ENCODE measurements at places on chromosomes 6 and 20.

GRCh38 chr6:54085047-54085446, 26.2 kb upstream of the MLIP start:
- DNase-seq, result no peak

GRCh38 chr6:85810558-85810957, 167.9 kb upstream of the SYNCRIP start:
- no peak for DNase-seq

DNA sequence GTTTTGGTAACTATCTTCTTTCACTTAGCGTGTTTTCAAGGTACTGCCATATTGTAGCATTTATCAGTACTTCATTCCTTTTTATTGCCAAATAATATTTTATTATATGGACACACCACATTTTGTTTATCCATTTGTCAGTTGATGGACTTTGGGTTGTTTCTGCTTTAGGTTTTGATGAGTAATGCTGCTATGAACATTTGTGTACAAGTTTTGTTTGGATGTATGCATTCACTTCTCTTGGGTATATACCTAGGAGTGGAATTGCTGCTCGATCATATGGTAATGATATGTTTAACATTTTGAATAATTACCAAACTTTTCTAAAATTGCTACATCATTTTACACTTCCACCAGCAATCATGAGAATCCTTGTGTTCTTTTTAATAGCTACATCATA, 6.4 kb upstream of the SLC22A7 start:
- DNase-seq, result no peak

DNA sequence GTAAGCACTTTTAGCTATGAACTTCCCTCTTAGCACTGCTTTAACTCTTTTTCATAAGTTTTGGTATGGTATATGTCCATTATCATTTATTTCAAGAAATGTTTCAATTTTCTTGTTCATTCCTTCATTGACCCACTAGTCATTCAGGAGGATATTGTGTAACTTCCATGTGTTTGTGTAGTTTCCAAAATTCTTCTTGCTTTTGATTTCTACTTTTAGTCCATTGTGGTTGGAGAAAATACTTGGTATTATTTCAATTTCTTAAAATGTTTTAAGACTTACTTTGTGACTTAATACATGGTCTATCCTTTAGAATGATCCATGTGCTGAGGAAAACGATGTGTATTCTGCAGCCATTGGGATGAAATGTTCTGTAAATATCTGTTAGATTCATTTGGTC, 176.5 kb downstream of the CENPW start:
- no peak for DNase-seq

- DNase-seq, result no peak
Observed at GRCh38 chr6:168149015-168149414, 70.0 kb upstream of the FRMD1 start.

DNA sequence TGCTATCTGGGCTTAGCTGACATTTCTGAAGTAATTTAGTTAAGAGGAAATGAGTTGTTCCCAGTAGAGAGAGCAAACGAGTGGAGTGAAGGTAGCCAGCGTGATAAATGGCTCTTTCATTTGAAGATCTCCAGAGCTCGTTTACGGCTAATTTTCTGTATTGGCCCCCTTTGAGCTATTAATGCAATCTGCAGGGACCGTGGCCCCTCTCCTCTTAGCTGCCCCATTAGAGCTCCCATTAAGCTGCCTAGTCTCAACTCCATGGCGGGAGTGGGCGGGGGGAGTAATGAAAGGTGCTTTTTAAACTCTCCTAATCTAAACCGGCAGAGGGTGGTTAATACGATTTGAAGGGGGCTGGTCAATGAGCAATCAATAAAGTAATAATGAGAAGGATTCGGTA, 12.5 kb downstream of the TFAP2B start:
- DNase-seq, result no peak

- DNase-seq, result peak; percentile 64
Observed at GRCh38 chr6:17101422-17102257, at the start of gene STMND1. Gene STMND1 (plus strand): TSS chr6:17102050. CDS start chr6:17102258, 208 bp downstream.

- no peak for DNase-seq
Observed at GRCh38 chr20:11982289-11982954, 64.7 kb downstream of the BTBD3 start.

- DNase-seq, result no peak
Observed at GRCh38 chr6:84835340-84835739, 70.9 kb upstream of the TBX18 start.

GRCh38 chr6:50845499-50846143, 26.9 kb downstream of the TFAP2B start:
- no peak for DNase-seq

GRCh38 chr6:53896196-53896595, 101.4 kb downstream of the LRRC1 start:
- DNase-seq, result no peak

GRCh38 chr6:24441599-24441904, 38.8 kb downstream of the MRS2 start:
- no peak for DNase-seq

GRCh38 chr6:110048221-110048875, 70.2 kb downstream of the GPR6 start:
- no peak for DNase-seq

DNA sequence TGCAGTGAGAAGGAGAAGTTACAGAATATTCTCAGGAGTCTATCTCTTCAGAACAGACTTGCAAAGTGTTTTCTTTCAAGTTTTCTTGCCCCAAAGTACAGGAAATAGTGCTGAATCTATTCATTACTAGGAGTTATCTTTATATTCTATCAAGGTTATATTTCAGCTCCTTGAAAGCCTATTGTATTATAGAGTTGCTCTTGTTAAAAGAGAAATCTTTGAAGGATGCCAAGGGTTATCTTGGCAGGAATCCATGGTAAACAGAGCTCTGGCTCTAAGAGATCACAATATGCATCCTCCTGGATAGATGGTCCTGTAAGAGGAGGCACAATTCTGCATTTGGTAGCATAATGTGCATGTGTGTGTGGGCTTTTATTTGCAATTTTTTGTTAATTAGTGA, 21.2 kb upstream of the SNRPB2 start:
- DNase-seq, result no peak

- DNase-seq, result no peak
Observed at GRCh38 chr6:15288856-15289255, 43.0 kb downstream of the JARID2 start.

- DNase-seq, result no peak
Observed at GRCh38 chr20:2798095-2798805, 2.2 kb downstream of the CPXM1 start.

DNA sequence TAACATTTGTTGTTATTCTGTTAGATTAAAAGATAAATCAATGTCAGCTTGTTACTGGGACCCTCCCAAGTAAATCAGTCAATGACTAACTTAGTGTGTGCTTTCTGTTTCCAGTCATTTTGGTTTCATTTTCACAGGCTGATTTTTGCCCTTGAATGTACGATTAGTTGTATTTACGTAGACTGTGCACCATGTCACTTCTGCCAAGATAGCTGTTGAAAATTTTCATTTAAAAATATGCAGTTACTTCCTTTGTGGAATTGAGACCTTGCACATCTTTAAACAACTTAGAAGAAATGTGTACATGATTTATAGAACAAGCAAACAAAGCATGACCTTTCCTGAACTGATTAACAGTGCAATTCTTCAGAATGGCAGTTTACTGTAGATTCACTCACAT, 944.8 kb upstream of the CITED2 start:
- no peak for DNase-seq

DNA sequence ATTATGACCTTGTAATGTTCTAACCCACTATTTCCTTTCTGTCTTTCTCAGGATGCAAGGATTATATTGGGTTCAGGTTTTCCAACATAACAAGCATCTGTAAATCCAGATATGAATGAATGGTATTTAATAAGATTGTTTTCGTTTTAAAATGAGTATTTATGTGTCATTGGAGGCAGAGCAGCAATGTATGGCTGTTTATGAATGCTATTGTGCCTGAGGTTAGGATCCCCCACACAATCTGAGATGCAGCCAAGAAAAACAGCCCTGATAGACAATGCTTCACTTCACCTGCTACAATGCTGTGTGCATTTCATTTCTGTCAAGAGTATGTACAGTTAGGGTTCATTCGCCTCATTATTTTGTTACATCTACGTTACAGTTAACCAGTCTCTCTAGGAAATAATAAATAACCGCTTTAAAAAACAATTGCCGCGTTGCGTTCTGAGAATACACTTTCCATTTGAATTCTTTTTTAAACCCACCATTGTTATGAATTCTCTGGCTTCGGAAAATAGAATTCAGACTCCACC, 19.6 kb downstream of the TFAP2A start:
- no peak for DNase-seq

DNA sequence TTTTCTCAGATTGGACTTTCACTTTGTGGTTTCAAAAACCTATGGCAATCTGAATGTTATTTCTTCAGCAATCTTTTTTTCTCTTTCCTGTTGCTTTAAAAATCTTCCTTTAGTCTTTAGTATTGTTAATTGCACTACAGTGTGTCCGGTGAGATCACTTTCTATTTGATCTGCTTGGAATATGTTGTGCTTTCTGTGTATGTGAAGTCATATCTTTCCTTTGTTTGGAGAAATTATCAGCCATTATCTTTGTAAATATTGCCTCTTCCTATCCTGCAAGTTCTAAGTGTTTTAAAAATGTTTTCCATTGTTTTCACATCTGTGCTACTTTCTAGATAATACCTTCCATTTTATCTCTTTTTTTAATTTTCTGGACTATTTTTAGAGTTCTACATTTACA, 171.4 kb upstream of the PRSS16 start:
- no peak for DNase-seq

- no peak for DNase-seq
Observed at GRCh38 chr6:133504761-133505160, 263.6 kb downstream of the EYA4 start.

GRCh38 chr20:63323357-63323981, 30.5 kb downstream of the COL20A1 start:
- no peak for DNase-seq

- no peak for DNase-seq
Observed at GRCh38 chr20:46356195-46357029, 48.1 kb upstream of the CDH22 start.

GRCh38 chr6:120489941-120490340, 844.3 kb downstream of the TBC1D32 start:
- no peak for DNase-seq

- DNase-seq, result no peak
Observed at GRCh38 chr6:26130581-26131249, 43.5 kb downstream of the HFE start.

- DNase-seq, result no peak
Observed at GRCh38 chr20:6914986-6915385, 147.5 kb downstream of the BMP2 start.

GRCh38 chr6:121544691-121545090, 109.2 kb downstream of the GJA1 start:
- DNase-seq, result no peak

DNA sequence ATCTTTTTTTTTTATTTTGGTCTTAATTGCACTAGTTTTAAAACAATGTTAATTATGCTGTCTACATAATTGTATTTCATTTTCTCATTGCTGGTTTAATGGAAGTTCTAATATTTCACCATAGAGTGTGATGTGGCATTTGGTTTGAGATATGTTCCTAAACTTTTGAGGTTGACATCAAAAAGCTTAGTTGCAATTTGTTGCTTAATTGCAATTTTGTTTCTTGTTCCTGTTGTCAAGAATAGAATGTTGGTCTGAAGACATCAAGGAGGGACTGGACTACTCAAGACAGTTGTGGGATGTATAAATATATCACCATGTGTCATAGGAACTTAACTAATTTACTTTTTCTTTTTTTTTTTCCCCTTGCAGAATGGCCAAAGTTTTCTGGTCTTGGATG, 12.5 kb downstream of the HSF2 start:
- DNase-seq, result no peak

DNA sequence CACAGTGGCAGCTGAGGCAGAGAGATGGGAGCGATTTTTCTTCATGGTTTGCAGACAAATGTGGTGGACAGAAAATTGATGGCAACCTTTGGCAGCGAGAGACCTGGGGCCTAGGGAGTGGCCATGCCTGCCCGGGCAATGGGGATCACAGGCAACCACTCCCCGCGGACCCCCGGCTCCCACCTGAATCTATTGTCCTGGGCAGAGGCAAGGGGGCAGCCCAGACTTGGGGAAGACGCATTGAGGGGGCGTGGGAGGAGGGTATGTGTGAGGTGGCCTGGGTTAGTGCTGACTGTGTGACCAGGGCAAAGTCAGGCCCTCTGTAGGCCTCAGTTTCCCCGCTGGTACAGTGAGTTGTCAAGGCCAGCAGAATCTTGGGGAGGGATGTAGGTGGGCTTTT, 53.6 kb upstream of the BLCAP start:
- no peak for DNase-seq

- no peak for DNase-seq
Observed at GRCh38 chr6:74713941-74714340, 491.9 kb downstream of the COL12A1 start.

- DNase-seq, result peak; percentile 61
Observed at GRCh38 chr6:7173843-7174503, 66.2 kb downstream of the RREB1 start.

GRCh38 chr6:45923831-45924391, 91.7 kb downstream of the CLIC5 start:
- no peak for DNase-seq

GRCh38 chr6:119728935-119729334, 379.4 kb upstream of the MAN1A1 start:
- DNase-seq, result no peak

DNA sequence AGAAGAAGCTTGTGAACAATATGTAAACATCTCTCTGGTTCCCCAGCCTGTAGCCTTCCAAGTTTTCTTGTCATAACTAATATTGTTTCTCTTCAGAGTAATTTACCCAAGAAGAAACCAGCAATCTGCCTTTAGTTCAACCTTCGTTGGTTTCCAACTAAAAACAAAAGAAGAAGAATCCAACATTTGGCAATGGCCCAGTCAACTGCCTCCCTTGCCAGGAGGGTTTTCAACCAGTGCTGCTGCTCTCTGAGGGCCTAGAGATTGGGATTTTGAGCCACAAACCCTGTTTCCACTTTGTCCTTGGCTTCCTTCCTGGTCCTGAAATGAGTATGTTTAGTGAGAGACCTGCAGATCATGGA, 395.8 kb upstream of the CNR1 start:
- DNase-seq, result no peak

DNA sequence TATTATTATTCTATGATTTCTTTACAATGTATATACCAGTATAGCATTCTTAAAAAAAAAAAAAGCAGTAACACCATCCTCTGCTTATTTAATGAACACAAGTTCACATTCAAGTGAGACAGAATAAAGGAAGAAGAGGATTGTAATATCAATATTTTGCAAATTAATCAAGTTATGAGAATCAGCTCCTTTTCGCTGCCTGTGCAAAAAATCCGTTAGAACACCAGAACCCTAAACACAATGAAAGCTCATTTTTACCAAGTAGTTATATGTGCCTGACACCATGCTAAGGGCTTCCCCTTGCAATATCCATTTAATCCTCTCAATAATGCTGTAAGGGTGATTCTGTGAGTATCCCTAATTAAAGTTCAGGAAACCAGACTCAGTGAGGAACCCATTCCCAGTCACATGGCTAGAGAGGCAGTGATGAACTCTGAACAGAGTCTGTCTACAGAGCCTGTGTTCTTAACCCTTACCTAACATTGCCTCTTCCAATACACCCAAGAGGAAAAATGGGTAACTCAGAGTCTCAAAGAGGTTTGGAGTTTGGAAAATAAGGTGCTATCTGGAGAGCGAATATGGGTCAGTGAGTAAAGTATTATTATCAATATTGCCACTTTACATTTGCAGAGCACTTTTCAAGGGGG, 66.8 kb downstream of the CDC40 start:
- DNase-seq, result no peak

- no peak for DNase-seq
Observed at GRCh38 chr6:100346203-100346602, 118.5 kb downstream of the SIM1 start.

Measured in iPS-NIHi11 (cell line).